Activated naive CD8-positive, alpha-beta T cell treated with anti-CD3 and anti-CD28 coated beads for 36 hours (primary cell): ENCODE measurements at places on chromosomes 7 and 10. TPM values are rescaled to one million over a fixed set of nuclear protein-coding genes. Genes with fewer than 3 reads are reported as not detected.

The PRTFDC1 gene
- total RNA-seq: 2.8 TPM

The ECHDC3 gene
- 2.0 TPM for total RNA-seq

GRCh38 chr10:68242051-68242450, 10.1 kb upstream of the ATOH7 start:
- no peak for DNase-seq
- no peaks in the 10 kb centered on the region for H3K36me3 ChIP-seq
- no peaks in the 10 kb centered on the region for H3K4me1 ChIP-seq
- H3K4me3 ChIP-seq: no peak overlapping the region

DNA sequence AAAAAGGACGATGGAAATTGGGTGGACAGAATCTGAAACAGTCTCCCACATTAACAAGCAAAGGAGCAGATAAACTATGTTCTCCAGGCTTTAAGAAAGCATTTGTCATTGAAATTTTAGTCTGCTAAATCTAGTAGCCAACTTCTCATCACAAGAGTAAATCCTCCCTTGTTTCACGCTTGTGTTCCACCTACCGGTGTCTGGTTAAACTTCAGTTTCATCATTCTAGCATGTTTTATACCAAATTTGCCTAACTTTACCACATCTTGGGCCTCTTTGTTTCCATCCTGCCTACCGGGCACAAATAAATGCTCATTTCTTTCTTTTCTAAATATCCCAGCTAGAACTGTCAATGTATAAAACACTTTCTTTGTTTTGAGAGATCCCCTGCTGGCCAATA, 5.8 kb downstream of the LIPA start:
- no peak overlapping the region for H3K27ac ChIP-seq
- DNase-seq: no peak
- H3K27me3 ChIP-seq: no peaks in the 10 kb centered on the region
- H3K4me1 ChIP-seq: peaks cover 22% of the 10 kb centered on the region

DNA sequence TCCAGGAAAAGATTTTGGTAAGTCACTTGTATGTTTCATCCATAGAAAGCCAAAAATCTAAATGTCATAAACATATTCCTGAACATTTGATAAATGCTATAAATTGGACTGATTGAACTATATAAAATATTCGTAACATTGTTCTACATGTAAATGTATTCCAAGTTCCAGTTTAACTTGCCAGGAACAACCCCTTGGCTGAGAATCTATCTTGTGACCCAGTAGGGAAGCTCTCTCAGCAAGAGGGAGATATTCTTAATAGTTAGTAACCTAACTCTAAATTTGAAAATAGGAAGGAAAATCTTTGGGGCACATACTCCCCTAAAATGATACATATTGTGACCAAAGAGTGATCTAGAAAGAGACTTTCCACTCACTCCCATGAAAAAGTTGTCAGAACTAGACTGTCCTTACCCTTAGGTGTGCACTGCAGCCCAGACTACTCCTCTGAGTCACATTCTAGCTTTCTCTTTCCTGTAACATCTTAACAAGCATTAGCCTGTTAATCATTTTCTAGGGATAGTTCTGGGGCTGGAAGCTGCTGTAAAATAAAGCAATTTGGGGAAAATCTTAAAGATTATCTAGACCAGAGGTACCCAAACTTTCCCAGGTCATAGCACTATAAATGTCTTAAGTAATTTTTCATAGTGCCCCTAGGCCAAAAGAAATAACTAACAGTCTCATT, 73.7 kb upstream of the SKAP2 start:
- no peak overlapping the region for H3K27ac ChIP-seq
- no peak overlapping the region for H3K4me3 ChIP-seq
- H3K4me1 ChIP-seq: no peaks in the 10 kb centered on the region
- no peaks in the 10 kb centered on the region for H3K36me3 ChIP-seq
- no peak for DNase-seq

- H3K27ac ChIP-seq: no peak overlapping the region
- peaks cover 2% of the 10 kb centered on the region for H3K36me3 ChIP-seq
- H3K4me1 ChIP-seq: no peaks in the 10 kb centered on the region
- no peak for DNase-seq
- H3K27me3 ChIP-seq: no peaks in the 10 kb centered on the region
These were observed 72.1 kb downstream of the SEM1 start for GRCh38 chr7:96637522-96637921.

GRCh38 chr7:102289057-102289456, 2.4 kb downstream of the SH2B2 start:
- no peaks in the 10 kb centered on the region for H3K36me3 ChIP-seq
- H3K27ac ChIP-seq: no peak overlapping the region
- no peak for DNase-seq
- H3K4me3 ChIP-seq: no peak overlapping the region

- no peaks in the 10 kb centered on the region for H3K27me3 ChIP-seq
- H3K4me1 ChIP-seq: peaks cover 16% of the 10 kb centered on the region
- peaks cover 23% of the 10 kb centered on the region for H3K36me3 ChIP-seq
- DNase-seq: no peak
- H3K27ac ChIP-seq: no peak overlapping the region
- H3K4me3 ChIP-seq: no peak overlapping the region
These were observed 11.0 kb downstream of the POT1 start for GRCh38 chr7:124918662-124919061.

- H3K27me3 ChIP-seq: no peaks in the 10 kb centered on the region
- no peak overlapping the region for H3K4me3 ChIP-seq
- no peak overlapping the region for H3K27ac ChIP-seq
- H3K36me3 ChIP-seq: peaks cover 4% of the 10 kb centered on the region
- H3K4me1 ChIP-seq: peaks cover 5% of the 10 kb centered on the region
These were observed 99.6 kb downstream of the STRA8 start for GRCh38 chr7:135333200-135333599.

The PODXL gene
- total RNA-seq: 0.88 TPM

The MACC1 gene
- 0.12 TPM for total RNA-seq

- H3K4me1 ChIP-seq: peaks cover 8% of the 10 kb centered on the region
- peaks cover 4% of the 10 kb centered on the region for H3K27me3 ChIP-seq
- H3K36me3 ChIP-seq: no peaks in the 10 kb centered on the region
- no peak overlapping the region for H3K27ac ChIP-seq
- no peak overlapping the region for H3K4me3 ChIP-seq
These were observed 297.2 kb upstream of the ZNF32 start for GRCh38 chr10:43945908-43946307.

GRCh38 chr10:6694447-6695140, 114.5 kb upstream of the PRKCQ start:
- no peak overlapping the region for H3K27ac ChIP-seq
- H3K36me3 ChIP-seq: no peaks in the 10 kb centered on the region
- DNase-seq: peak; percentile 18
- H3K27me3 ChIP-seq: peaks cover 5% of the 10 kb centered on the region

DNA sequence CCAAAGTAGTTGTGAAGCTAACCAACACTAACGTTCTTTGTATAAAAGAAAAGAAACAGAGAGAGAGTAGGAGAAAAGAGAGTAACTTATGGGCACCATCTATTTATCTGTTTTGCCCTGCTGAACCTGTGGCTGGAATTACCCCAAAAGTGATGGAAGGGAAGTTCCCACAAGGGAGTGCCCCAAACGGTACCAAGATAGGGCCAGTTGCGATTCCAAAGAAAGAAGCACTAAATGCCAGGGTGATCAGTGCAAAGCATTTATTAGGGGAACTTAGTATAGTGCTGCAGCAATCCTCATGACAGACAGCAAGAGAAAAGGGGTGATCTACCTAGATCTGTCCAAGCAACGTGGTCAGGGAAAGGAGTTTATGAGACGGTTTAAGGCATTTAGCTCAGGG, 190.2 kb downstream of the SORCS3 start:
- no peak for DNase-seq
- H3K27ac ChIP-seq: no peak overlapping the region
- H3K4me3 ChIP-seq: no peak overlapping the region
- no peaks in the 10 kb centered on the region for H3K36me3 ChIP-seq

- no peaks in the 10 kb centered on the region for H3K4me1 ChIP-seq
- H3K27me3 ChIP-seq: peaks cover 3% of the 10 kb centered on the region
These were observed 11.0 kb upstream of the GALNTL5 start for GRCh38 chr7:151945224-151945623.

- no peak overlapping the region for H3K4me3 ChIP-seq
- DNase-seq: peak; percentile 65
- peaks cover 29% of the 10 kb centered on the region for H3K36me3 ChIP-seq
These were observed 22.9 kb downstream of the GSAP start for GRCh38 chr7:77393261-77393660.

GRCh38 chr7:105876964-105877601, 684 bp upstream of the ATXN7L1 start:
- H3K27me3 ChIP-seq: peaks cover 8% of the 10 kb centered on the region
- no peak overlapping the region for H3K27ac ChIP-seq
- peak overlapping the region; percentile 74 for H3K4me3 ChIP-seq
- peaks cover 46% of the 10 kb centered on the region for H3K4me1 ChIP-seq
- DNase-seq: no peak

DNA sequence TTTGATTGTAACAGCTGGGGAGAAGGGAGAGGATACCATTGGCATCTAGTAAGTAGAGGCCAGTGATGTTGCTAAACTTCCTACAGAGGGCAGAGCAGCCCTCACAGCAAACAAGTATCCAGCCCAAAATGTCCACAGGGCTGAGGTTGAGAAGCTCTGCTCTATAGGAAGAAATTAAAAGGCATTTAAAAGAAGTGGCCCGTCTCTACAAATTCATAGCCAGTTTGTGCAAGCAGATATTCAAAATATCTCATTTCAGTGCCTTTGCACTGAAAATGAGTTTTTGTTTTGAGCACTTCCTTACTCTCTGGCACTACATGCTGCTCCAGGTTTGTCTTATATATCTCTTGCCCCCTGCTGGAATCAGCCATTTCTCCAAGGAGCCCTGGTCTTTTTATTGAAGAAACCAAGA, 330.0 kb downstream of the BBS9 start:
- H3K4me3 ChIP-seq: no peak overlapping the region
- H3K27ac ChIP-seq: no peak overlapping the region
- H3K36me3 ChIP-seq: peaks cover 3% of the 10 kb centered on the region
- H3K27me3 ChIP-seq: no peaks in the 10 kb centered on the region
- DNase-seq: no peak

DNA sequence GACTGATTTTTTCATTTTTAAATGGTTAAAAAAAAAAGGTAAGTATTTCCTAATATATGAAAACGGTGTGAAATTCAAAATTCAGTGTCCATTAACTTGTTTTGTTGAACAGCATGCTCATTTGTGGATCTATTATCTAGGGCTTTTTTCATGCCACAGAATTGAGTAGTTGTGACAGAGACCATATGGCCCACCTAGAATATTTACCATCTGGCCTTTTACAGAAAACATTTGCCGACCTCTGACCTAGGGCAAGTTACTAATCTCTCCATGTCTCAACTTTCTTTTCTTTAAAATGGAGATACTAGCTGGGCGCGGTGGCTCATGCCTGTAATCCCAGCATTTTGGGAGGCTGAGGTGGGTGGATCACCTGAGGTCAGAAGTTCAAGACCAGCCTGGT, 41.3 kb downstream of the GRK5 start:
- no peaks in the 10 kb centered on the region for H3K27me3 ChIP-seq
- peaks cover 14% of the 10 kb centered on the region for H3K4me1 ChIP-seq
- no peak overlapping the region for H3K4me3 ChIP-seq
- no peaks in the 10 kb centered on the region for H3K36me3 ChIP-seq

DNA sequence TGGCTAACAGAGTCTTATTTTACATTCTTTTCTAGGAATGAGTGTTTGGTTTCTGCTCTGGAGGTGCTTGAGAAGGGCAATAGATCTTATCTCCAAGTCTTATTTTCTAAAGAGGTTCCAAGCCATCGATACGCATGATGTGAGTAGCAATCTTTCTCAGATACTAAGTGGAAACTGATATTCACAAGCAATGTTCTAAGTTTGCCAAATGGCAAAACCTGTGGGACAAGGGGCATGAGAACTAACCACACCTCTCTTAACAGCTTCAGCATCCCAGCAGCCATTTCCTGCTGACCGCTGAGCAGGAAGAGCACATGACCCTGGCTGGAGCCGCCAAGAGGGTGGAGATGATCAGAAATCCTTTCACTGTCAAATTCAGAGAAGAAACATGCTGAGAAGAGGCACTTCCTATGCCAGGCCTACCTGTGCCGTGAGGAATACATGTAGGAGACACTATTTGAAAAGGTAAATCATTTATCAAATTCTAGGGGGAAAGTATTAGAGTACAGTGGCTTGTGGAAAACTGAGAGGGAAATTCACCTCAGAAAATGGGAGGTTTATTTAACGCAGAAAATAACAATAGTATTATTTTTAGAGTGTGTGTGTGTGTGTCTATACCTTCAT, 35.2 kb downstream of the CCDC71L start:
- H3K27ac ChIP-seq: no peak overlapping the region
- DNase-seq: no peak
- peaks cover 7% of the 10 kb centered on the region for H3K27me3 ChIP-seq
- H3K36me3 ChIP-seq: no peaks in the 10 kb centered on the region

DNA sequence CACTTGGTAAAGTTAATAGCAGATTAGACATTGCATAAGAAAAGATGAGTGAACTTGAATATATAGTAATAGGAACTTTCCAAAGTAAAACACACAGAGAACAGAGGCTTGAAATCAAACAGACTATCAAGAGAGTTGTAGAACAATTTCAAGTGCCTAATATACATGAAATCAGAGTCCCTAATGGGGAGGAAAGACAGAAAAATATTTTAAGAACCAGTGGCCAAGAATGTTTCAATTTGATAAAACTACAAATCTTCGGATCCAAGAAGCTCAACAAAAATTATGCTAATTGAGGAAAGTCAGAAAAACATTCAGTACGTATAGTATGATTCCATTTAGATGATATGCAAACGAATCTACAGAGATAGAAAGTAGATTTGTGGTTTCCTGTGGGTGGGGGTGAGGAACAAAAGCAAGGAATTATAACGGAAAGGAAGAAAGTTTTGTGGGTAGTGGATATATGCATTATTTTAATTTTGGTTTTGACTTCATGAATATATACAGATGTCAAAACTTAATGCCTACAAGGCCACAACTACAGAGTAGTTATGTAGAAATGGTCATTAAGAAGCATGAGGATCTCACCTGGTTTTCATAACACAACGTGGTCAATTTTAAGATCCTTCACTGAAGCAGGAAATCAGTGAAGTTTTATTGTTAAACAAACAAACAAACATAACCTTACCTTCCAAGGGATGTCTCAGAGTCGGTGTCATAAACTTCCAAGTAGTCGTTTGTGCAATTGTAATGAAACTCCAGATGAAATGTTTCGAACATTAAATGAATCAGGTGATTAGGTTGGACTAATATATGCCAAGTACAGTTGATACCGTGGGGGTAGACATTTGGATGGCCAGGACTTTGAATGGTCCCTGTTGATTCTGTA, 62.0 kb downstream of the CUBN start:
- peaks cover 28% of the 10 kb centered on the region for H3K4me1 ChIP-seq
- DNase-seq: no peak
- peak overlapping the region; percentile 2 for H3K4me3 ChIP-seq
- H3K36me3 ChIP-seq: peaks cover 13% of the 10 kb centered on the region
- H3K27ac ChIP-seq: peak overlapping the region; percentile 18

DNA sequence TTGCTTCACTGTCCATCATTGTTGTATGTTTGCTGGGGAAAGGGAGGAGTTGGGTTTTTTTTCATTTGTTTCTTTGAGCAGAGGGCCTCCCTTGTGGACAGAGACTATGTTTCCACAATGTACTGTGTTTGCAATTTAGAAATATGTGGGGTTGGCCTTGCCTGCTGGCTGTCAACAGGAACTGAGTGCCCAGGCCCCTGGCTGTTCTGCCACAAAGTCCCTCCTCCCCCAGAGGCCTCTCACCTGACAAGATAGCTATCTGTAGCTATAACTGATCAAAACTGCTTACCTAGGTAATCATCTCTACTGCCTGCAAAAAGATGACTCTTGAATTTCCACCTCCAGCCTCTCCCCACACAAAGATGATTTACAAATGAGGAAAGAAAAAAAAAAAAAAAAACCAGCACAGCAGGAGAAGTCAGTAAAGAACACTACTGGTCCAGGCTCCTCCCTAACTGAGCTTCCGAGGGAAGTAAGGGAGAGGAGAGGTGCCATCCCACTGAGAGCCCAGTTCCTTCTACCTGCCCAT, 121.8 kb downstream of the SGMS1 start:
- peaks cover 29% of the 10 kb centered on the region for H3K36me3 ChIP-seq
- H3K27me3 ChIP-seq: no peaks in the 10 kb centered on the region
- no peak overlapping the region for H3K4me3 ChIP-seq
- H3K27ac ChIP-seq: peak overlapping the region; percentile 84
- DNase-seq: no peak
- H3K4me1 ChIP-seq: peaks cover 58% of the 10 kb centered on the region

The MNX1 gene
- not detected for total RNA-seq
